ENCODE measurements at places on chromosomes 12 and 14. TPM values are rescaled to one million over a fixed set of nuclear protein-coding genes. Genes with fewer than 3 reads are reported as not detected.
A peak's percentile ranks its signal among the peaks of the same experiment; 100 is the strongest.

The CNIH1 gene
- total RNA-seq, result 89.6 TPM

DNA sequence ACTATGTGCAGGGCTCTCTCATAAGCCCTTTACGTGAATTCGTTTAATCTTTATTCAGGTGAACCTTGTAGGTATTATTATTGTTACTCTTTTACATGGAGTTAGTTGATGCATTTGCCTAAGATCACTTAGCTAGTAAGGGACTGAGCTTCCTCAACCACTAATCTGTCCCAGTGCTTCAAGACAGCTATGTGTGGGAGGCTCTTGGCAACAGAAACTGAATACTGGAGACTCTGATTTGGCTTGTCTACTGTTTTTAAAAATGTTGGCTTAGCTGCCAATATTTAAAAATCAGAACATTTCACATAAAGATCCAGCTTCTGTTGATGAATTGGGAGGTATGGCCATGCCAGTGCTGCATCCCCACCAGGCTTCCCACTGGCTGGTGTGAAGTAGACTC is 6.8 kb downstream of the KNTC1 start:
- H3K27me3 ChIP-seq, result no peaks in the 10 kb centered on the region
- no peak overlapping the region for H3K27ac ChIP-seq
- peak; percentile 18 for DNase-seq
- H3K4me1 ChIP-seq, result no peaks in the 10 kb centered on the region

DNA sequence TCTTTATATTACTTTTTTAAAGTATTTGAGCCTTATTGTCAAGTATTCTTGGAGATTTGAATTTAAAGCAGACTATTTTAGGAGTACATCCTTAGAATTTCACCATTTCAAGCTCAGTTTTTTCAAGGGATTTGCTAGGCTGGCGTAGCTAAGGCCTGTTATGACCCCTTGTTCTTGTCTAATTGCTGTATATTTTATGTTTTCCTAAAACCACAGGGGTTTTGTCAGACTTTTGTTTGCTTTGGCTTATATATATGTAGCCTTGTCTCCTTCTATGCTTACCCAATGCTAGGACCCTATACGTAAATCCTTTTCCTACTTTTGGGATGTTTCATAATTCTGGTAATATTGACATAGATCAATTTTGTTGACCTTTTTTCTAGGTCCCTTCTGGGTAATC is 147.0 kb upstream of the SYT10 start:
- no peaks in the 10 kb centered on the region for H3K27me3 ChIP-seq
- H3K4me3 ChIP-seq, result no peak overlapping the region
- no peak overlapping the region for H3K27ac ChIP-seq
- DNase-seq, result no peak
- H3K4me1 ChIP-seq, result no peaks in the 10 kb centered on the region

- H3K27me3 ChIP-seq, result no peaks in the 10 kb centered on the region
- H3K4me3 ChIP-seq, result no peak overlapping the region
- peaks cover 4% of the 10 kb centered on the region for H3K4me1 ChIP-seq
- no peak overlapping the region for H3K27ac ChIP-seq
- H3K36me3 ChIP-seq, result no peaks in the 10 kb centered on the region
Measured at GRCh38 chr12:1330477-1330827, 263.9 kb downstream of the FBXL14 start.

The SMOC1 gene
- total RNA-seq, result not detected

DNA sequence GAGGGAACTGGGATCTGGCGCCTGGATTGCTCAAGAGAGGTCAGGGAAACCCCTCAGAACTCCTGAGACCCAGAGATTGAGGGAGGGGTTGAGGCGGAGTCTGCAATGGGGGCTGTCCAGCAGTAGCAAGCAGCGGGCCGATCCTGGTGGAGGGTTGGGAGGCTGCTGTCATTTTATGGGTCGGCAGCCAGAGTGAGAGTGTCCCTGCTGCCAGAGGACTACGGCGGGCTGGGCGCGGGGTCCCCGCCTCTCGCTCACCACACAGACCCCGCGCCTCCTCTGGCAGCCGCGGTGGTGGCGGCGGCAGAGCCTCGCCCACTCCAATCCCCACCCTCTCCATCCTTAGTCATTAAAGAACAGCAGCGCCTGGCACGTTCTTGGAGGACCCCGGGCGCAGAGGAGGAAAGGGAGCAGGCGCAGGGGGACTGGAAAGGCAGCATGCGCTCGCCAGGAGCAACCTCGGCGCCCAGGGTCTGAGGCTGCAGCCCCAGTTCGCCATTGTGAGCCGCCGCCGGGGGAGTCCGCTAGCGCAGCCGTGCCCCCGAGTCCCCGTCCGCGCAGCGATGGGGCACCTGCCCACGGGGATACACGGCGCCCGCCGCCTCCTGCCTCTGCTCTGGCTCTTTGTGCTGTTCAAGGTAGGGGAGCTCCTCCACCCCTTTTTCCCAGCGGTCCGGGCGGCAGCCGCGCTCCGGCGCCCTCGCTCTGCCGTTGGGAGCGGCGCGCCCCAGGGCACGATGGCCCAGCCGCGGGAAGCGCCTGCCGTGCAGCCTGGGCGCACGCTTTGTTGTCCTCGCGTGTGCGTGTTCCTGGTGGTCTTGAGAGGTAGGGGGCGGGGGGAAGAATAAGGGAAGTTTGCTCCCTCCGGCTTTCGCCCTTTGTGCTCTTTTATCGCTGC is at the start of gene PTPRO:
TSS of gene PTPRO (plus strand) at position 345 of the 898 bp plus-strand sequence.
- peak within 1 kb of the TSS; percentile 65 for H3K27ac ChIP-seq
- H3K27me3 ChIP-seq, result peaks cover 99% of the 10 kb centered on the region
- H3K4me3 ChIP-seq, result peak within 1 kb of the TSS; percentile 68
- H3K36me3 ChIP-seq, result no peaks in the 10 kb centered on the region
- DNase-seq, result peak; percentile 90
- no peaks in the 10 kb centered on the region for H3K4me1 ChIP-seq

DNA sequence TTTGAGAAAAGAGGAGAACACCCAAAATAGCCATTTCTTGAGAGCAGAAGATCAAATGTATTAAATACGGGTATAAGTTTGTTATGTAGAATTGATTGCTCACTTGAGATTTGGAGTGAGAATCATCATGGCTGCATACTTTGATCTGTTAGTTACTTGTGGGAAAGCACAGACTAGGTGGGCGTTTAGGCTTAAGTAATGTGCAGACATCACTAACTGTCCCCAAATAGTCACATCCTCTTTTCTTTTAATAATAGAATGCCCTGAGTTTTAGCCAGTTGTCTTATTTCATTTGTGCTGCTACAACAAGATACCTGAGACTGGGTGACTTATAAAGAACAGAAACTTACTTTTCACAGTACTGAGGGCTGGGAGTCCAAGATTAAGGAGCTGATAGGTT is 14.3 kb upstream of the GTF2A1 start:
- no peak for DNase-seq
- no peaks in the 10 kb centered on the region for H3K36me3 ChIP-seq
- no peaks in the 10 kb centered on the region for H3K4me1 ChIP-seq
- H3K27me3 ChIP-seq, result no peaks in the 10 kb centered on the region
- H3K4me3 ChIP-seq, result no peak overlapping the region

All from endodermal cell (in vitro differentiated cells).